ENCODE measurements at places on chromosomes 6 and 20. TPM values are rescaled to one million over a fixed set of nuclear protein-coding genes. Genes with fewer than 3 reads are reported as not detected.

GRCh38 chr20:32062776-32063170, 10.7 kb downstream of the HCK start:
- DNase-seq: no peak

GRCh38 chr6:70375882-70376281, 37.4 kb upstream of the FAM135A start:
- DNase-seq: no peak

- DNase-seq: peak; percentile 32
Observed at GRCh38 chr20:431012-431904, 23.2 kb downstream of the RBCK1 start.

DNA sequence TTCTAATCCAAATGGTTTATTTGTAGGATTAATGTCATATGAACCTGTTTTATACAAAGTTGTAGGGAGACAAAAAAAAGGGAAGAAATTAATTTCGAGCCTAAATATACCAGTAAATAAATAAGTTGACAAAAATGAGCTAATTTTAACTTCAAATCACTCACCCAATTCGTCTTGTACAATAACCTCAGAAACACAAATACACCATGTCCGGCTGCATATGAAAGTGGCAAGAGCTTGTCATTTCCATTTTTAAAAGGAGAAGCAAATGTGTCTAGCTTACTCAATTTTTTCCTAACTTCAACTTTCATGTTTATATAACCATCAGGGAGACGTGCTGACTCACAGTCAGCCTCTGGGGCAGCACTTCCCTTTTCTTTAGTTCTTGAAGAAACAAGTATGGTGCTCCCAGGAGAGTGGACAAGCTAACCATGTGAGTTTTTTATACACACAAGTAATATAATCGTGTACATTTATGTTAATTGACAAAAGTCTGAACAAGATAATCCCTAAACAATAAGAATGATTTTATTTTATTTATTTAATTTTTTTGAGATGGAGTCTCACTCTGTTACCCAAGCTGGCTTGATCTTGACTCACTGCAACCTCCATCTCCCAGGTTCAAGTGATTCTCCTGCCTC, 55.5 kb upstream of the SGK1 start:
- DNase-seq: no peak

DNA sequence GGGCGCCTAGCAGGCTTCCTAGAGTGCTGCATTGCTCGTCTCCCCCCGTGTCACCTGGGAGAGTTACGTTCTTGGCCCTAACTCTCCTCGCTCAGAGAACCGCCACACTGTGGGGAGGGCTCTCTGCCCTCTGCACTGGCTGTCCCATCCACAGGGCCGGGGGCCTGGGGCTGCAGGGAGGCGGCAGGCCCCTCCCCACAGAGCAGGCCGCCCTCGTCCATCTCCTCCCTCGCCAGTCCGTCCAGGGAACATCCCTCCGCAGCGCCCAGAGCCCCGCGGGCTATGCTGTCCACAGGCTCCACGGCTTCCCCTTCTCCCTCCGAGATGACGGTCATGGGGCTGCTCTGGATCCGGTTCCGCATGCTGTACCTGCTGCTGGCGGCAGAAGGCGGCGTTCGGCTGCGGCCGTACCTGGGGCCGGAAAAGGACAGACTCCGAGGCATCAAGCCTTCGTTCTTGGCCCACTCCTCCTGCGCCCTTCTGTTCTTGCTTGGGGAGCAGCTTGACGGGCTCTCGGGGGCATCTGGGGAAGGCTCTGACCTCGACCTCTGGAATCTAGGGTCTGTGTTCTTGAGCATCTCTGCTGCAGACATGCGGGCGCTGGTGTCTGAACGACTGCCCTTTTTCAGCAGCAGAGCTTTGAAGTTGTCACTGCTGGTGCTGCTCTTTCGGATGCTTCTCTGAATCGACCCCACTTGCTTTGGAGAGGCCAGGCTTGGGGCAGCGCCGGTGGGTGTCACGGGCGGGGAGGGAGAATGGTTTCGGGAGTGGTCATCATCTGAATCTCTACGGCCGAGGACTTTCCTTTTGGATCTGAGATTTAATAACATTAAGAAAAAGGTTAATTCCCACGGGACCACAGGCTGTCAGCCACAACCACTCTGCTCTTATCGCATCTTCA, 20.2 kb downstream of the HEBP2 start:
- DNase-seq: no peak

- no peak for DNase-seq
Observed at GRCh38 chr6:18115356-18115755, 7.1 kb downstream of the NHLRC1 start.

GRCh38 chr6:167245591-167245990, 45.5 kb upstream of the UNC93A start:
- DNase-seq: no peak

DNA sequence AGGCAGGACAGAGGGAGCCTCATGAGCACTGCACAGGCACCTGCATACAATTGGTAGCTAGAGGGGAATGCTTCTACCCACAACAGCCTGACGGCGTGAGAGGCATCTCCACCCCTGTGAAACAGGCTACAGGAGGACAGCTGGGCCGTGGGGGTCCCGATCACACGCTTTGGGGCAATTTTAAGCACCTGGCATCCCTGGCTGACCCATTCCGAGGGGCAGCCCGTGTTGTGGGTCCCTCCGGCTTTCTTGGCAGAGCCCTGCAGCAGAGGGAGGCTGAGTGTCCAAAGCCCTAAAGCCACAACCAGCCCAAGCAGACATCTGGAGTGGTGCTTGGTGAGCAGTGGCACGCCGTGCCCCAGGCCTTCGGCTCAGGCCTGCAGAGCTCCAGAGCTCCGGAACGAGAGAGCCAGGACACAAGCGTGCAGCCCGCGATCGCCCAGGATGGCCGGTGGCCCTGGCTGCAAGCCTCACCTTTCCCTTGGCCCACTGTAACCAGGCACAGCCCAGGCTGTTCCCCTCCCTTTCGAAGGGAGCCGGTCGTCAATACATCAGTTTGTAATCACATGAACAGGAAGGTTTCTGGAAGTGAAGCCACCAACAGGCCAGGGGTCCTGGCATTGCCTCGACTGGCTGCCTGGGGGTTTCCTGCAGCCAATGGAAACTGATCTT, 81.4 kb downstream of the DLL1 start:
- no peak for DNase-seq

DNA sequence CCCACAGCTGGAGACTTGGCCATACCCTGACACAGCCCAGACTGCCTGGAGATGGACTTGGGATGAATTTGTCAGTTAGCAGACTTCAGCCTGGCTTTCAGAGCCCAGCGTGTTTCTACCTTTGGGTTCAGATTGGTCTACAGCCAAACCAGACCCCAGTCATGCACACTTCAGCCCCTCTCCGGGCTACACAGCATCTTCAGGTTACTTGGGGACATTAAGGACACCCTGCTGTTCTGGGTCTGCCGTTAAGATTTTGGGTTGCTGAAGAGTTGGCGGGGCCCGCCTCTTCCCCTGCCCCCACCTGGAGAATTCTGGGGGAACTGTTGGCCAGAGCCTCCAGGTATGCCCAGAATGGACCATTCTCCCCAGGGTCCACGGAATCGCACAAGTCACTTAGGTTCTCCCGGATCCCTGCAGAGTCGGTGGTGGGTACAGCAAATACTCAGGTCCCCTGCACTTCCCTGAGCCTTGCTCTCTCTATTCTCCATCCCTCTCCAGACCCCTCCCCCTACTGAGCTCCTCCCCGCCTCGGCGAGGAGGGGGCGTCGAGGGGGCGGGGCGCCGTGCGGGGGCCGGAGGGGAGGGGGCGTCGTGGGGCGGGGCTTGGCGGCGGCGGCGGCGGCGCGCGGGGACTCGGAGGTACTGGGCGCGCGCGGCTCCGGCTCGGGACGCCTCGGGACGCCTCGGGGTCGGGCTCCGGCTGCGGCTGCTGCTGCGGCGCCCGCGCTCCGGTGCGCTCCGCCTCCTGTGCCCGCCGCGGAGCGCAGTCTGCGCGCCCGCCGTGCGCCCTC, at the start of gene PTK7:
TSS of gene PTK7 (plus strand) at position 645 of the 794 bp plus-strand sequence. CDS start 175 bp downstream, outside the sequence.
- DNase-seq: no peak

Gene FAM209B
- polyA plus RNA-seq: 0.33 TPM

Gene IMPG1
- polyA plus RNA-seq: 1.3 TPM

Gene DCDC2
- 113 TPM for polyA plus RNA-seq

Gene C20orf144
- 0.46 TPM for polyA plus RNA-seq

Gene MOG
- 0.22 TPM for polyA plus RNA-seq

Gene VWA7
- 10.7 TPM for polyA plus RNA-seq
